ENCODE measurements at places on chromosomes 2 and 18.

- no peak for DNase-seq
Measured at GRCh38 chr18:58723810-58724602, 52.7 kb downstream of the MALT1 start.

DNA sequence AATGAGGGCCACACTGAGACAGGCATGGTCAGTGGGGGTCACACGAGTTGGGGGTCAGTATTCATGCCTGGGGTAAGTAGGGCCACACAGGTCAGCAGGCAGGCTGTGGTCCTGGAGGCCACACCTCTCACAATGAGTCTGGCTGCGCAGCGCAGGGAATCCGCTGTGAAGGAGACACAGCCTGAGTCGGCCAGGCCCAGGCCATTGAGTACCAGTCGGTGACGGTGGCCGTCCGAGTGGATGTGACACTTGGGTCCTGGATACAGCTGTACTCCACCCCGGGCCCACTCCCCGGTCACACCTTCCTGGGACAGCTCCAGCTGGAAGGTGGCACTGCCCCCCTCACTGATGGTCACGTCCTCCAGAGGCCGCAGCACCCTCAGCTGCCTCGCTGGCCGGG lies 10.5 kb downstream of the TMEM198 start:
- DNase-seq = no peak

DNA sequence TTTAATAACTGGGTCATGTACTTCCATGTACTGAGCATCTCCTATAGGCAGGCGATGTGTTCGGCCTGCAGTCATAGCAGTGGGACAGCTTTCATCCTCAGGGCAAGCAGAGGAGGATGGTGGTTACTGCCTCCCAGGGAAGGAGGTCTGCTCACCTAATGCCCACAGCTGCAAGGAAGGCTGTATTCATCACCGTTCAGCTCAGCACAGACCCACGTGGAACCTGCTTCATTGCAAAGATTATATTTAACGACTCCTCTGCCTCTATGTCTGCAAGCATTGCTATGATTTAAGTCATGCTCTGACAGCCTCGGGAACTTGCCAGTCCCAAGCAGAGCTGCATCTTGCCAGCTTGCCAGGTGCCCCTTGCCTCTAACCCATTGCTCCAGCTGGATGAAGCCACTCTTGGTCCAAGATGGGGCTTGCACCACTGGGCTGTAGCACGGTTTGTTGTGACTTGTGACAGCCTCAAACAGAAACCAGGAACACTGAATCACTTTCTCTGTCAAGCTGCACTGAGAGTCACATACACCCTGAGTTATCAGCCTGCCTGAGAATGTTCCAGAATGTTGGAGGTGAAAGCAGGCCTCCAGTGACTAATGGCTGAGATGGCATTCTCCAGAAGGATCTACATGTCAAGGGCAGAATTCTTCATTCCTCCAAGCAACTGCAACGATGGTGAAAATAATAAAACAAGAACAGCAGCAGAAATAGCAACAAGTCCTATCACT lies 651.1 kb upstream of the ID2 start:
- DNase-seq = no peak

- DNase-seq = no peak
Measured at GRCh38 chr2:98347298-98348065, 1.2 kb downstream of the CNGA3 start.

GRCh38 chr2:126863336-126864015 lies 35.2 kb upstream of the TEX51 start:
- no peak for DNase-seq

DNA sequence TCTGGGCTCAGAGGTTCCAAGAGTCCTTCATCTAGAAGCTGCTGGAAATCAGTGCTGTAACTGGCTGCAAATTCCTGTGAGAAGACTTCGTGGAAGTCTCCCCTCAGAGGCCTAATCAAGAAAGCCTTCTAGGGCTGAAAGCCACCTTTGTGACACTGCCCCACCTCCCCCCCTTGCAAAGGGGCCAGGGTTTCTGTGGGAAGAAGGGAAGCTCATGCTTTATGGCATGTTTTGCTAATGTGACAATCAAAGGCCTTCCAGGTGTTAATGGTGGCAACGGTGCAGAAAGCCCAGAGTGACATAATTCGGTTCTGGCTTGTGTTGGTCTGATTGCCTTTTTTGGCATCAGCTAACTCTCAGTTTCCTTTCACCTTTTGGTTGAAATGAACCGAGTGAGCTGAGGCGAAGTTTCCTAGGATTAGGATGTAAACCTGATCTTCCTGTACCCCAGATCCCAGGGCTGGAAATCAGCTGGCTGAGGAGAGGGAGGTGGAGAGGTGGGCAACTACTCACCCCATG lies 126.9 kb upstream of the TRIB2 start:
- no peak for DNase-seq

GRCh38 chr18:67072791-67073190 lies 443.7 kb downstream of the DSEL start:
- DNase-seq = no peak
